ENCODE measurements at places on chromosomes 6 and 20. TPM values are rescaled to one million over a fixed set of nuclear protein-coding genes. Genes with fewer than 3 reads are reported as not detected.

FOXA2 gene
- total RNA-seq: 19.2 TPM

UBE2V1 gene
- total RNA-seq: 137 TPM

ULBP2 gene
- total RNA-seq: 4.6 TPM

SLC22A23 gene
- total RNA-seq: 8.2 TPM

HCK gene
- total RNA-seq: 0.05 TPM

PTCHD4 gene
- 0.05 TPM for total RNA-seq

EEF1A2 gene
- total RNA-seq: 153 TPM

RAET1E gene
- total RNA-seq: 2.3 TPM

RRP36 gene
- total RNA-seq: 75.1 TPM

LY6G6F gene
- not detected for total RNA-seq

NHLRC1 gene
- 1.5 TPM for total RNA-seq

Data from A549 treated with AZD2906 at 1 μM for 4 hours (cell line).